ENCODE measurements at places on chromosomes 11 and 22. TPM values are rescaled to one million over a fixed set of nuclear protein-coding genes. Genes with fewer than 3 reads are reported as not detected.

DNA sequence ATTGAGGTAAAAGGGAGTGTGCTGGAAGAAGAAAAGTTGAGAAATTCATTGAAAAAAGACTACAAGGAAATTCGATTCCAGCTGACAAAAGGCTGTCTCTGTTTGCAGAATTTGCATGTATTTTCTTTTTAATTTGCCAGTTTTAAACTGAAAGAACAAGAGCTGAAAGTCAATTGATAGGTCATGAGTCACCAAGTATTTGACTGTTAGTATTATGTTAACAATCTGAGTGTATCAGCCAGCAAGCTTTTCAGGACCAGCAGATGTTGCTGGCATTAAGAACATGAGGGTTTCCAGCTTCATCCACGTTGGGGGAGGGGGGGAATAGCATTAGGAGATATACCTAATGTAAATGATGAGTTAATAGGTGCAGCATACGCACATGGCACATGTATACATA lies 726.7 kb downstream of the METTL15 start:
- DNase-seq = no peak

DNA sequence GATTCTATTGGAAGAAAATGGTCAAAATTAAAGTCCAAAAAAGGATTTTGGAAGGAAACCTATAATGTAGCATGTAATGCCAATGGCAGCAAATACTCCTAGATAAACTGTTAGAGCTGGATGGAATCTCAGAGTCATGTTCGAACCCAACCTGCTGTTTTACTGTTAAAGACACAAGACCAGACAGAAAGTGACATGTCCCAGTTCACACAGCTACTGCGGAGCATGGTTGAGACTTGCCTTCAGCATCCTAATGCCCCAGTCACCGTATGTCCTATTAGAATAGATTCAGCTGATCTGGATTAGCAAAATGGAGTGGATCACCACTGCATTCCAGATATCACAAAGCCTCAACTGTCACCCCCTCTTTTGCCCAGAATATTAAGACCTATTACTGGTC lies 14.9 kb downstream of the PISD start:
- no peak for DNase-seq

Gene SERPING1
- total RNA-seq = 235 TPM

Gene KLHL35
- 0.42 TPM for total RNA-seq

Gene APOBEC3B
- 0.08 TPM for total RNA-seq

DNA sequence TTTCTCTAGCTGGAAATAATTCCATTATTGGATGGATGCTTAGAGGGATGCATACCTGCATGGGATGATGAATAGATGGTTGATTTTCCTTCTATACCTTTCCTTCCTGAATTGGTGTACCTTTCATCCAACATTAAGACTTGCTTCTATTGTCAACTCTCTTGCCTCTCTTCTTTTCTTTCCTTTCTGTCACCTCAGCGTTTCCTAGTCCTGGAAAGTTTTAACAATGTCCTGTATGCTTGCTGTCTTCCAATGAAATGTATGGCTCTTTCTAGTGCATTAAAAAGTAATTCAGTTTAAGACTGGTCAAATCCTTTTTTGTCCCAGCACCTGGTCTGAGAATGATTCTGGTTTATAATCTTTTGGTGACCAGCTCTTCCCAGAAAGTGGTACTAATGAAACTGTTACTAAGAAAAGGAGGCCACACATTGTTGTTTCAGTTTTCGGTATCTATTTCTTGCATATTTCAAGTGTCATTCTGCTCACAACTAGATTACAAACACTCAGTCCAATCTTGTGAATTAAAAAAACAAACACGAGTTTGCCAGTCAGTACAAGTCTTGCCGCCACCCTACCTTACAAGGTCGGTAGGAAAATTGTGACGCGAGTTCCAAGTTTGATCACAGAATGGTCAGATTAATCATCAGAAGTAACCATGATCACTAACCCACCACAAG lies 8.0 kb downstream of the POU2AF1 start:
- no peak for DNase-seq

- no peak for DNase-seq
These were observed 808.0 kb upstream of the LUZP2 start for GRCh38 chr11:23688835-23689234.

Data from liver (tissue), 10 donors.